ENCODE measurements at places on chromosomes 2 and 18.

DNA sequence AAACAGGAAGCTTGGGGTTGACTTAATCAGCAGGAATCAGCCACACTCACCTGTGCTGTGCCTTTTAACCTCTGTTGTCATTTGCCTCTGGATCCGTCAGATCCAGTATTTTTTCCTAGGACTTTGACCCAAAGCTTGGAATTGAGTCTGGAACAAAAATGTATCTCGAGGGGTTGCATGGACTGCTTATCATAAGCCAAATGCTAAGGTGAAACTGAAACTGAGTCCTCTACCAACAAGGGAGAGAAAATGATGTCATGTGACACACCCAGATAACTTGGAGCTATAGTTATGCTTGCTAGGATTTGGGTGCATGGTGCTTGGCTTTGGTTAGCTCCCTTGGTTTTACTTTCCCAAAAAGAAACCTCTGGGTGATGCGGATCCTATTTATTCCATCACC lies 2158.6 kb upstream of the PIK3C3 start:
- no peak for DNase-seq

GRCh38 chr2:133957724-133958480 lies 296.0 kb upstream of the MGAT5 start:
- no peak for DNase-seq

DNA sequence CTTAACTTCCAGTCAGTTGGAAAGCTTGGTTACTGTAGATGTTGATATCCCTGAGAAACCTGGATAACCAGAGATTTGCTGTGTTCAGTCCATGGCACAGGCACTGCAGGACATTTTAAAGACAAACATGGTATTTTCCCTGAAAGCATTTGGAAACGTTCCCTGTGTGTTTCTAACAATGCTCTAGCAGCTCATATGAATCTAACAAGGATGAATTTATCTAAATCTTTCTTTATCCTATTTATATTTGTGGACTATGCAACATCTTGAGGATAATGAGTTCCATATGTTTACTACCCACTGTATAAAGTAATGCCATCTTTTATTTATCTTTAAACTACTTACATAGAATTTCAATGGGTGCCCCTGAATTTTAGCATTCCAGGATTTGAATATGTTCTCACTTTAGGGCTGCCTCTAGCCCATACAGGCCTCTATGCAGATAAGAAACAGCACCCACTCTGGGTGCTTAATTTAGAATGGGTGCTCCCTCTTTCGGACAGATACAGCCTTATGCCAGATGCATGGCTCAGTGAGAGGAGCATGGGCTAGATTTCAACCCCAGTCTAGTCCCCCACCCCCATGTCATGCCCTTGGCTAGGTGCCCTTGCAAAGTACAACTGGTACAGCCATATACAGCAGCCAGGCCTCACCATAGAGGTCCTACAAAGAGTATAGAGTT lies 50.6 kb upstream of the NEMP2 start:
- DNase-seq: no peak

DNA sequence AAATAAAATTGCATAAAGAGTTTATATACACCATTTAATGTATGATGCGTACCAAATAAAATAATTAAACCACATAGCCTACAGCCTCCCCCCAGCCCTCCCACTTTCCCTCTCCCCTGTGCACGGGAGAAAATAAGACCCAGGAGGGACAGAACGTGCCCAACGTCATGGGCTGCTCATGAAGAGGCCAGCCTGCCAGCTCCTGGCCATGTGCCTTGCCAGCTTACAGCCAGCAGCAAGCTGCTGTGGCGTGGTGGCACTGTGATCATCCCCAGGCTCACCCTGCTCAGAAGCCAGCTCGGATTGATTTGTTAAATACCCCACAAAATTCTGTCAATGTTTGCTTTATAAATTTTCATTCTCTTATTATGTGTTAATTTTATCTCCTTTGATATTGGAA lies 7.6 kb downstream of the GPR148 start:
- no peak for DNase-seq

GRCh38 chr2:196391149-196391479 lies 219.7 kb upstream of the STK17B start:
- DNase-seq: no peak

- DNase-seq: no peak
These were observed 96.2 kb downstream of the GALNT3 start for GRCh38 chr2:165697748-165698443.

- no peak for DNase-seq
These were observed 132.9 kb downstream of the MYO5B start for GRCh38 chr18:50061876-50062517.

DNA sequence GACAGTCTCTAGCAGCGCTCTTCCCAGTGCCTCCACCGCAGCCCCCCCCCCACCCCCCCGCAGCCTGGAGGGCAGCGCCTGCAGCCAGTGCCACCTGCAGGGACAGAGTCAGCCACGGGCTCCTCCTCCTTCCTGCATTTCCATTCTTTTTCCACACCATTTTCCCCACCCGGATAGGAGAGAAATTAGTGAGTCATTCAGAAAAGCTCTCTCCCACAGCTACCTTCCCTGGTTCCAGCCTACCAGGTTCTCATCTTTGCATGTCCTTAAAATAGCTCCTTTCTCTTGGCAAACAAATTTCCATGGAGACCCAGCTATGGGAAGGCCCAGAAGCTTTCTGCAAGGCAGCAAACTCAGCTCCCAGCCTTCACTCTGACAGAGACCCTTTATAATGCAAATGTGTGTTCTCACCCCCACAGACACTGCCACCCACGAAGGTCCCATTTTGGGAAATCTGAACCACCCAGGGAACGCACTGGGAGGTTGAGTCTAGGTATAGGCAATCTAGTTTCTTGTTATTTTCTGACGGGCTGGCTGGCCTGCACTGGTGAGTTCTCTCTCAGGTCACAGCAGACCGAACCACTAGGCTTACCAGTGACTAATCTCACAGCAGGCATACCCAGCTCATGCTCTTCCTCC lies 41.8 kb upstream of the ATG16L1 start:
- DNase-seq: no peak

Data from stimulated activated CD4-positive, alpha-beta T cell treated with anti-CD3 and anti-CD28 coated beads, TNF-alpha, amount 100 ng/mL, for 1 hour (primary cell).